ENCODE measurements at places on chromosomes 1 and 21. TPM values are rescaled to one million over a fixed set of nuclear protein-coding genes. Genes with fewer than 3 reads are reported as not detected.

The BEND5 gene
- 4.4 TPM for total RNA-seq

The DNAI4 gene
- total RNA-seq = 7.6 TPM

The NBPF1 gene
- 97.5 TPM for total RNA-seq

The SRSF4 gene
- 68.9 TPM for total RNA-seq

The FCMR gene
- 0.58 TPM for total RNA-seq

DNA sequence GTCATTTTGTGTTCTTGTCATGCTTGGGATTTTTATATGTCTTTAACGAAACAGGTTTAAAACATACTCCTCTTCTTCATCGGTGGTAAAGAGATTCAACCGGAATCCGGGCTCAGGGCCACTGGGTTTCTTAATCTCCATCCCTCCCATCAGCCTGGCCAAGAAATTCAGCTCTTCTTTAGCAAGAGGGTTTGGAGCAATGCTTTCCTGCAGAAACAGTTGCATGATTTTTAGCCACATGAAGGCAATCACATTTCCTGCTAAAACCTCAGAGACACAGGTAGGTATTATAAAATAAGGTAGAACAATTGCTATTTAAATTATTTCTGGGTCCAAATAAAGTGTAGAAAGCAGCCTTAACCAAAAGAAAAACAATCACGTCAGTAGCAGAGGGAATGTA is 22.7 kb upstream of the LSM10 start:
- H3K36me3 ChIP-seq = peaks cover 16% of the 10 kb centered on the region
- H3K4me3 ChIP-seq = peak overlapping the region; percentile 55
- no peaks in the 10 kb centered on the region for H3K27me3 ChIP-seq
- DNase-seq = no peak

GRCh38 chr1:173084292-173084691 is 33.6 kb upstream of the TNFSF18 start:
- no peak overlapping the region for H3K27ac ChIP-seq
- H3K4me3 ChIP-seq = no peak overlapping the region
- DNase-seq = no peak
- H3K4me1 ChIP-seq = no peaks in the 10 kb centered on the region
- no peaks in the 10 kb centered on the region for H3K36me3 ChIP-seq

- H3K4me1 ChIP-seq = no peaks in the 10 kb centered on the region
- no peak for DNase-seq
- H3K27ac ChIP-seq = no peak overlapping the region
- no peaks in the 10 kb centered on the region for H3K36me3 ChIP-seq
Observed at GRCh38 chr1:240847325-240847724, 235.4 kb upstream of the GREM2 start.

DNA sequence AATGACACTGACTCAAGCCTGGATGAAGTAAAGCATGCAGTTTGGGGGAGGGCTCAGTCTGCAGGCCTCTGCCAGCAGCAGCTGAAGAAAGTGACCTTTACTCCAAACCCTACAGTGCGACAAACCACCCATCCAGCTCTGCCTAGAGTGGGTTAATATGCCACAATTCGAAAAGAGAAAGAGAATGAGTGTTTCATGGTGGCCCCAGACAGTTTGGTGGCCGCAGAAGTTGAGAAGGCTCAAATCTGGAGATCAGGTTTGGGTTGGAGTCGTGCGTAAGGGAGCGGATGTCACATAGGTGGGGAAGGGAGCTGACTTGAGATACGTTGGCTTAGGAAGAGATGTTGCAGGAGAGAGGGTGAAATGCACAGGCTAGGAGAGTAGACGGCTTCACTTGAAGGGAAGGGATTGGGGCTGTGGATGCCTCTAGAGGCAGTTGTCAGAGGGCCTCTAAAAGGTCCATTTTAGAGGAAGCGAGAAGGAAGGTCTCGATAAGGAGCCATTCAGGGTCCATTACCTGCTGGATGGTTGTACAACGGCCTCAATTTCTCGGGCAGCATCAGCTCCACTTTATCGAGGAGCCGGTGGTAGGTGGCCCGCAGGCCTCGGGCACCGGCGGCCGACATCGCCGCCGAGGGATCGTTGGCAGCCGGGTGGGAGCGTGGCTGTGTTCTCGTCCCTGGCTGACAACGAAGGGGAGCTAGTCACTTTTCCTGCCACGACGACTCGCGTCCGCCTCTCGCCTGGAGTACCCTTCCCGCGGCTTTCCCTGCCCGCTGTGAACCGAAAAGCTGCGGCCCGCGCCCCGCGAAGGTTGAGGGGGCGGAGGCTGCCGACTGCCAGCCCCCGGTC is 1.0 kb upstream of the DCAF6 start:
- no peaks in the 10 kb centered on the region for H3K36me3 ChIP-seq
- peaks cover 15% of the 10 kb centered on the region for H3K4me1 ChIP-seq
- peak overlapping the region; percentile 99 for H3K27ac ChIP-seq
- H3K27me3 ChIP-seq = peaks cover 3% of the 10 kb centered on the region
- H3K4me3 ChIP-seq = peak overlapping the region; percentile 95

DNA sequence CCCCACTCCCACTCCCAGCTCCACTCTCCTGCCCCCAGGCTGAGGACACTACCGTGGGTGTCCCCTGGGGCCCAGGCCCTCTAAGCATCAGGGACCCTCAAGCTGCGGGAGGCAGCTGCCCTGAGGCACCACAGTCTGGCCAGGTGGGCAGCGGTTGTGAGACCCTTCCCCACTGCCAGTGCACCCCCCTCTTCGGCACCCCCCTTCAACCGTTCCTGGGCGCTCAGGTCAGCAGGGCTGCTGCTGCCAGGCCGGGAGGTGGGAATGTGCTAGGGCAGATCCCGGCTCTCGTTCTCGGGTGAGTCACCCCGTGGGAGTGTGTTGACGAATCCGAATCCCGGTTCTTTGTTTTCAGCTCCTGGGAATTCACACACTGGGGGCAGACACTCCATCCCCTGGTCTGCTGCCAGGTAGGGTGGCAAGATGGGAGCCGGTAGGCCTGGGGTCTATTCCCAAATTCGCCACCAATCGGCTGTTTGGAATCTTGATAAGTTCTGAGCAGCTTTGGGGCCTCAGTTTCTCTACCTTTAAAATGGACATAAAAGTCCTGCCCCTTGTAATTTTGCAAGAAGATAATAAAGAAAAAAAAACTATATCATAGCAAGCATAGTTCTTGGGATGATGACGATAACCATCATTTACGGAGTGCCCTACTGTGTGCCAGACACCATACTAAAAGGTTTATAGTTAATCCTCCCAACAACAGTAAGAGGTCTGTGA is 28.5 kb upstream of the CASZ1 start:
- peaks cover 27% of the 10 kb centered on the region for H3K27me3 ChIP-seq
- peaks cover 15% of the 10 kb centered on the region for H3K4me1 ChIP-seq
- no peak overlapping the region for H3K4me3 ChIP-seq
- DNase-seq = no peak

DNA sequence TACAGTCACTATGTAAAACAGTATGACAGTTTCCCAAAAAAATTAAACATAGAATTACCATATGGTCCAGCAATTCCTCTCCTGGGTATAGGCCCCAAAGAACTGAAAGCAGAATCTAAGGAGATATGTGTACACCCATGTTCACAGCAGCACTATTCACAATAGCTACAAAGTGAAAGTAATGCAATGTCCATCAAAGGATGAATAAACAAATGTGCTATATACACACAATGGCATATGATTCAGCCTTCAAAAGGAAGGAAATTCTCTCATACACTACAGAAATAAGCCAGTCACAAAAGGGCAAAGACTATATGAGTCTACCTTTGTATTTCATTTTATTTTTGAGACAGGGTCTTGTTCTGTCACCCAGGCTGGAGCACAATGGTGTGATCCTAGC is 120.4 kb downstream of the TOMM20 start:
- H3K27me3 ChIP-seq = no peaks in the 10 kb centered on the region
- H3K27ac ChIP-seq = no peak overlapping the region
- H3K4me1 ChIP-seq = peaks cover 7% of the 10 kb centered on the region
- H3K36me3 ChIP-seq = no peaks in the 10 kb centered on the region

DNA sequence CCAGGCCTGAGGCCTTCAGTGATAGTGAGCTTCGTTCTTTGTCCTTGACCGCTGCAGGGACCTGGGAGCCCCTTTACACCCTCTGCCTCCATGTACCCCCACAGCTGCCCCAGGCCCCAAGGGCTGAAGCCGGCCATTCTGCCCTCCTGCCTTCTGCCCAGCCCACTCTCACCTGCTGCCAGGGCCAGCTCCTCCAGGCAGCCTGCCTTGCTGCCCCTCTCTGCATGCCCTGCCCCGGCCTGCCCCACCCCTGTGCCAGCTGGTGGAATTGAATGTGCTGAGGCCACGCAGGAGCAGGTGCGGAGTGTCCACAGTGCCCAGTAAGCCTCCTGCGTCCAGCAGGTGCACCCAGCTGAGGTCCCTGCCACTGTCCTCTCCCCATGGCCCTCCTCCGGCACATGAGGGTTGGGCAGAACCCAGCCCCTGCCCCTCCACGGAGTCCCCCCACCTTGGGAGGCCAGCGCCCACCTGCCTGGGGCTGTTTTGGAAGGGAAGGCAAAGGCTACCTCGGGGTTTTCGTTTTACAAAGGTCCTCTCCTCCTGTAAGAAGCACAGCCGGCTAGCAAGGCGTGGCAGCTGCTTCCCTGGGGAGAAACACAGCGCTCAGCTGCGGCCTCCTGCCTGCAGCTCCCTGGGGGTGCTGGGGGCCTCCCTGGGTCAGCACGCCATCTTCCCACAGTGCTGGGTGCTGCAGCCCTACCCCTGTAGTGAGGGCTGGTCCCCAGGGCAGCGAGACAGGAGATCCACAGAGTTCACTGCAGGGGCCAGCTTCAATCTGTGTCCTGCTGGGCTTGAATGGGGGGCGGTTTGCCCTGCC is 21.0 kb downstream of the MMEL1 start:
- no peak overlapping the region for H3K27ac ChIP-seq
- H3K27me3 ChIP-seq = peaks cover 6% of the 10 kb centered on the region
- H3K4me1 ChIP-seq = no peaks in the 10 kb centered on the region
- H3K36me3 ChIP-seq = no peaks in the 10 kb centered on the region
- no peak overlapping the region for H3K4me3 ChIP-seq

DNA sequence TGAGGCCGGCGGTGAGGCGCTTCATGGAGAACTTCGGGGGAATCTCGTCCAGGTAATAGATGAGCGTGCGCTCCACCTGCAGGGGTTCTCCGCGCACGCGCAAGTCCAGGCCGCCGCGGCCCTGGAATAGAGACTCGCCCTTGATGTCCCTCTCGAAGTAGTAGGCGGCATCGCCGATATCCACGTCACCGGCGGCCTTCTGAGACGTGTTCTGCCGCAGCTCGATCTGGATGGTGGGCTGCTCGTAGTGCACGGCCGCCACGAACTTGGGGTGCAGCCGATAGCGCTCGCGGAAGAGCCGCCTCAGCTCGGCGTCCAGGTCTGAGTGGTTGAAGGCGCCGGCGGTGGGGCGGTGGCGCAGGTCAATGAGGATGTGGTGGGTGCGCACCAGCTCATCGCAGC is 726 bp downstream of the TACSTD2 start:
- peaks cover 24% of the 10 kb centered on the region for H3K27me3 ChIP-seq
- no peak for DNase-seq
- H3K4me3 ChIP-seq = peak overlapping the region; percentile 28
- peaks cover 42% of the 10 kb centered on the region for H3K4me1 ChIP-seq
- peaks cover 8% of the 10 kb centered on the region for H3K36me3 ChIP-seq
- peak overlapping the region; percentile 28 for H3K27ac ChIP-seq

DNA sequence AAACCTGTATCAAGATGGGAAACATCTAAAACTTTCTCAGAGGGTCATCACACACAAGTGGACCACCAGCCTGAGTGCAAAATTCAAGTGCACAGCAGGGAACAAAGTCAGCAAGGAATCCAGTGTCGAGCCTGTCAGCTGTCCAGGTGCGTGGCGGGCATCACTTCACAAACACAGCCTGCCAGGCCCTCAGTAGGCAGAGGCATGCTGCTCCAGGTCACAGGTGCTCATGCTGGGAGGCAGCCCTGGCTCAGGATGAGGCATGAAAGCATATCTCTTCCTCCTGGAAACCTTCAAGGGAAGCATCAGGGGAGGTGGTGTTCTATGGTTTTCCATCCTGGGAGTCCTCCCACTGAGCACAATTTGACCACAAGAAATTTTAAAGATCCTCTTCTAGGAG is 6.3 kb downstream of the CD2 start:
- H3K27me3 ChIP-seq = no peaks in the 10 kb centered on the region
- H3K27ac ChIP-seq = no peak overlapping the region
- DNase-seq = no peak
- H3K4me3 ChIP-seq = no peak overlapping the region
- peaks cover 23% of the 10 kb centered on the region for H3K4me1 ChIP-seq
- no peaks in the 10 kb centered on the region for H3K36me3 ChIP-seq

GRCh38 chr1:9294910-9295636 is 2.4 kb downstream of the SPSB1 start:
- no peak overlapping the region for H3K27ac ChIP-seq
- no peaks in the 10 kb centered on the region for H3K36me3 ChIP-seq
- H3K4me1 ChIP-seq = peaks cover 28% of the 10 kb centered on the region
- DNase-seq = no peak

- H3K27me3 ChIP-seq = no peaks in the 10 kb centered on the region
- DNase-seq = no peak
- no peak overlapping the region for H3K27ac ChIP-seq
- H3K4me3 ChIP-seq = no peak overlapping the region
- H3K36me3 ChIP-seq = no peaks in the 10 kb centered on the region
Observed at GRCh38 chr1:74858136-74858535, 125.2 kb downstream of the TYW3 start.

GRCh38 chr1:222821239-222821638 is 6.4 kb downstream of the DISP1 start:
- no peak overlapping the region for H3K4me3 ChIP-seq
- peaks cover 39% of the 10 kb centered on the region for H3K4me1 ChIP-seq
- no peaks in the 10 kb centered on the region for H3K27me3 ChIP-seq
- no peak overlapping the region for H3K27ac ChIP-seq

- H3K27ac ChIP-seq = no peak overlapping the region
- no peak overlapping the region for H3K4me3 ChIP-seq
- H3K27me3 ChIP-seq = no peaks in the 10 kb centered on the region
- DNase-seq = no peak
Observed at GRCh38 chr1:208778417-208778816, 534.2 kb upstream of the PLXNA2 start.

GRCh38 chr1:50425376-50426107 is 2.3 kb upstream of the DMRTA2 start:
- no peak for DNase-seq
- peaks cover 28% of the 10 kb centered on the region for H3K4me1 ChIP-seq
- no peaks in the 10 kb centered on the region for H3K36me3 ChIP-seq
- H3K27ac ChIP-seq = no peak overlapping the region
- peak overlapping the region; percentile 41 for H3K4me3 ChIP-seq

- DNase-seq = no peak
- H3K4me3 ChIP-seq = no peak overlapping the region
- H3K27me3 ChIP-seq = peaks cover 7% of the 10 kb centered on the region
- peaks cover 7% of the 10 kb centered on the region for H3K4me1 ChIP-seq
Observed at GRCh38 chr1:43153443-43153842, 18.6 kb downstream of the EBNA1BP2 start.

DNA sequence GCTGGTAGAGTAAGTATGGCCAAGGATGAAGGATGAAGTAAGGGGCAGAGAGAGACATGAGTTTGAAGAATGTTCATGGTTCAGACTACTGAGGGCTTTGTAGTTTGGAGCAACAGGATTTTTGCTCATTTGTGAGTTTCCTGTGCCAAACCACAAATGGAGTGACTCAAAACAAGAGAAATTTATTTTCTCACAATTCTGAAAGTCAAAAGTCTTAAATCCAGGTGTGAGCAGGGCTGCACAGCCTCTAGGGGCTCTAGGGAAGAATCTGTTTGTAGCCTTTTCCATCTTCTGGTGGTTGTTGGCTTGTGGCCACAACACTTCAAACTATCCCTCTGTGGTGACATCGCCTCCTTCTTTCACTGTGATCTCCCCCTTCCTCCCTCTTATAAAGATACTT is 58.9 kb downstream of the RHOU start:
- no peak overlapping the region for H3K4me3 ChIP-seq
- no peak overlapping the region for H3K27ac ChIP-seq
- no peaks in the 10 kb centered on the region for H3K27me3 ChIP-seq
- H3K36me3 ChIP-seq = no peaks in the 10 kb centered on the region
- H3K4me1 ChIP-seq = peaks cover 13% of the 10 kb centered on the region
- DNase-seq = no peak

All from type B pancreatic cell (in vitro differentiated cells).